ENCODE measurements at places on chromosomes 6 and 20. TPM values are rescaled to one million over a fixed set of nuclear protein-coding genes. Genes with fewer than 3 reads are reported as not detected.

GRCh38 chr6:126039284-126039683, 52.9 kb downstream of the TRMT11 start:
- DNase-seq = no peak

DNA sequence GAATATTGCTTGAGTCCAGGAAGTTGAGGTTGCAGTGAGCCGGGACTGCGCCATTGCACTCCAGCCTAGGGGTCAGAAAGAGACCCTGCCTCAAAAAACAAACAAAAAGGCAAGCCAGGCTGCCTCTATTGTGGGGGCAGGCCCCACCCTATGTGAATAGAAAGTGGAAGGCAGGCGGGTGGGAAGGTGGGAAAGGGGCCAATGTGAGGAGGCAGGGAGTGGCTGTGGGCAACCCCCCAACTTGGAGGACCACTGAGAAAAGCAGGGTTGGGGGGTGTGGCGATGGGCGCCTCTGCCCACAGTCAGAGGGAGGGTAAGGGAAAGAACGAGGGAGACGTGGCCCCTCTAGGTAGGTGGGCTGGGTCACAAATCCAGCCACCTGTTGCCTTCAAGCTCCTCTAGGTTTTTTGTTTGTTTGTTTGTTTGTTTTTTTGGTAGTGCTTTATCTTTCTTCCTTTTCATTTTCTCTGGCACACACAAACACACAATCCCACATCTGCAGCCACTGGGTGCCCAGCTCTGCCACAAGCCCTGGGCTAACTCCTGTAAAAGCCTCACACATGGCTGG, 5.3 kb upstream of the AP5S1 start:
- no peak for DNase-seq

DNA sequence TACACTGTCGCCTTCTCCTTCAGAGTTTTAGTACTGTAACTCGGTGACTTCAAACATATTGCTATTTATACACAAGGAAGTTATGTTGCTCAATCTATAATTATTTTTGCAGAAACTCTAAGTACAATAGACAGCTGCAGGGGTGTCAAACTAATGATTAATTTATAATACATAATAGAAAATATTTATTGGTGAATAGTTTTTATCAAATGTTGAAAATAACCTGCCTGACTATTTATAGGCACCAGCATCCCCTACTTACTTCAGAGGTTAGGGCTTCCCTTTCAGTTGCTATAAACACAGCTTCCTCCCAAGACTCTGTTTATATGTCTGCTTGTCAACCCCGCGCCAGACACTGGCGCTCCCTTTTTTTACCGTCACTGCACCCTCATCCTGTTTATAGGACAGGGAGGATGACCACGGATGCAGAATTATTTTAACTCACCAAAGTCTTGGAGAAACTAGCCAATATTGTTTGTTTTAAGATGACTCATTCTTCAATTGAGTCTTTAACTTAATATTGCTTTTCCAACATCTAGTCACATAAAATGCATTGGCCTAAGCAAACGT, 225.0 kb downstream of the ALDH8A1 start:
- no peak for DNase-seq

DNA sequence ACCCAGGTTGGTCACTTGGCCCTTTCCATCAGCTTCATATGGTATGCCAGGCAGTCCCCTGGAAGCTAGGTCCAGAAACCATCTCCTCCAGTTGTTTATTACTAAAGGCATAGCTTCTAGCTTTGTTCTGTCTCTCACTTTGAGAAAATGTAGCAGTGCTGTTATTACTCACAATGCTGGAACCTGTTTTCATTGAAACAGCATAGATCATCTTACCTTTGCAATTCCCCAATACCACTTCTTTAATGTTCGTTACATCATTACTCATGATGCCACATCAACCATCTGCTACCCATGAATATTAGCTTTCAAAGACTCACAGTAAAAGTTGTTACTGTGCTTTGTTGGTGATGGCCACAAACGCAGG, 88.3 kb downstream of the ADAT2 start:
- no peak for DNase-seq

DNA sequence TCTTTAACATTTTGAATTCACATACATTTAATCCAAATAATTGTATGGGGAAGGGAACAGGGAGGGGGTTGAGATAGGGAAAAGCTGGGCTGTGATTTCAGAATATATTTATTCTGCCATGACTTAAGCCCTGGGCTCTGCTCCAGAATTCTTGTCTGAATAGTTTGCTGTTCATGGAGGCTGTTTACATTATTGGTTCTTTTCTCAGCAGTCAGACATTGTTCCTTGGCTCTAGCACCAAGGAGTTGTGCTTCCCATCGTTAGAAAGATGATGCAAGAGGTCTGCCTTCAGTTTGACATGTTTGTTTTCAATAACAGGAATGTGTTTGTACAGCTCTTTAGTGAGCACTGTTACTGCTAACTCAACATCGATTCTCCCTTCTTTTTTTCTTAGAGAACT, 198.8 kb upstream of the CDYL start:
- DNase-seq = peak; percentile 55

SLCO4A1 gene
- total RNA-seq = 2.6 TPM

SERPINB6 gene
- total RNA-seq = 147 TPM

BTNL2 gene
- total RNA-seq = not detected
